ENCODE measurements at places on chromosomes 7 and 10.

- DNase-seq: no peak
These were observed 20.3 kb downstream of the BMS1 start for GRCh38 chr10:42802876-42803275.

GRCh38 chr7:32618987-32619386, 123.7 kb downstream of the AVL9 start:
- DNase-seq: no peak

DNA sequence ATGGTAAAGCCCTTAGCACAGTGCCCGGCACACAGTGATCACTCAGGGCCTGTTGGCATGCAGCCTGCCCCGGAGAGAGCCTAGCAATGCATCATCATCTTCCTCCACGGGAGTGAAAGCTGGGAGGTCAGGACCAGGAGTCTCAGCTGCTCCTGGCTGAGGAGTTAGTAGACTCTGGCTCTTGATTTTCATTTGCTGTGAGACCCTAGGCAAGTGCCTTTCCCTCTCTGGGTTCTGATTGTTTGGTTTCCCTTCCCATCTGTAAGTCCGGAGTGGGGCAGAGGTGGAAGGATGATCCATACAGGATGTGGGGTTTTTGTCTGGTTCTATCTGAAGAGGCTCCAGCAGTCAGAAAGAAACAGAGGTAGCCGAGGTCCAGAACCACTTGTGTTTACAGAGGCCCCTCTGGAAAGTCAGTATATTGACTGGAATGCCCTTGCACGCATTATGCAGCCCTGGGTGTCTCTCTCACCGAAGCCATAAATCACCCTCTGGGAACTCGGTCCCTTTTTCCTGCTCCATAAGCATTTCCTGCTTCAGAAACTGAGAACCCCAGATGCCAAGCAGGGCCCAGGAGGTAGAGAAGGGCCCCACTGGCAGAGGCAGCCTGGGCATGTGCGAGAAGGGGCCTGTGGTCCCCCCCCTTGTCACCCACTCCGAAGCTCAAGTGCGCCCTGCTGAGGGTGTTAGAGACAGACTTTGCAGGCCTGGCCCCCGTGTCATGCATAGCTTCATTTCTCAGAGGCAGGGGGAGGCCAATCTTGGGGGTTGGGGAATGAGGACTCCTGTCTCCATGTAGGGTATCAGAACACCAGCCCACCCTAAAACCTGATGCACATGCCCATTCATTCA, 8.5 kb downstream of the UNC5B start:
- peak; percentile 30 for DNase-seq

DNA sequence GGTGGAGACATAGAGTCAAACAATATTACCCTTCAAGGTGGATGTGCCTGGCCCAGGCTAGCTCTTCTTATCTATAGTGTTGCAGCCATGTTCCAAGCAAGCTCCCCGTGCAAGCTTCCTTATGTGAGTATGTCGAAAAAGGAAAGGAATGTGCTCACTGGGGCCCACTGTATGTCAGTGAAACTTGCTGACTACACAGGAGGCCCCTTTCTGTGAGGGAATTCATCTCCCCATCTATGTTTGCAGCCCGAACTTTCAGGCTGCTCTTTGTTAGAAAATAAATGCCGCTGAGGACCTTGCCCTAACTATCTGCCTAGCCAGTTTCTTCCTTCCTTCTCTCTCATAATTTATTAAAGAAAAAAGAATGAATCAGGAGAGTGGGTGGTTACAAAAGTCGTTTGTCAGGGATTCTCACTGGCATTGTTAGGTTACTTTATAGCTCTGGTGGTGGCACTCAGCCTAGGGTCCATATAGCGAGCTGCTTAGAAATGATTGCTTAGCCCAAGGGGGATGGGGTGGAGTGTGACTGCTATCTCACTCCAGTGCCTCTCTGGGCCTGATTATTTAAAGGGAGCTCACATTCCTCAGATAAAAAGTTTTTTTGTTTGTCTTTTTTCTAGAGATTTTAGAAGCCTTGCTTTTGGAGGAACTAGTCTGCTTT, 302.1 kb downstream of the ABCA13 start:
- DNase-seq: no peak

DNA sequence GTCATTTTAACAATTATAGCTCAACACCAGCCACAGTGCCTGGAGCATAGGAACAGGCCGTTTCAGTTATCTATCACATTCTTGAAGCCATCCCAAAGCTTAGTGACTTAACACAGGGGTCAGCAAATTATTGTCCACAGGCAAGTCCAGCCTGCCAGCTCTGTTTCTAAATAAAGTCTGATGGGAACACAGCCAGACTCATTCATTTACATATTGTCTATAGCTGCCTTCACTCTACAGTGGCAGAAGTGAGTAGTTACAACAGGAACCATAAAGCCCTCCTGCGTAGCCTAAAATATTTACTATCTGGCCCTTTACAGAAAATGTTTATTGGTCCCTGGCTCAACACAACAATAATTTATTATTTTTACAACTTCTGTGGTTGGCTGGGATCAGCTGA, 407.5 kb upstream of the AUTS2 start:
- DNase-seq: no peak

DNA sequence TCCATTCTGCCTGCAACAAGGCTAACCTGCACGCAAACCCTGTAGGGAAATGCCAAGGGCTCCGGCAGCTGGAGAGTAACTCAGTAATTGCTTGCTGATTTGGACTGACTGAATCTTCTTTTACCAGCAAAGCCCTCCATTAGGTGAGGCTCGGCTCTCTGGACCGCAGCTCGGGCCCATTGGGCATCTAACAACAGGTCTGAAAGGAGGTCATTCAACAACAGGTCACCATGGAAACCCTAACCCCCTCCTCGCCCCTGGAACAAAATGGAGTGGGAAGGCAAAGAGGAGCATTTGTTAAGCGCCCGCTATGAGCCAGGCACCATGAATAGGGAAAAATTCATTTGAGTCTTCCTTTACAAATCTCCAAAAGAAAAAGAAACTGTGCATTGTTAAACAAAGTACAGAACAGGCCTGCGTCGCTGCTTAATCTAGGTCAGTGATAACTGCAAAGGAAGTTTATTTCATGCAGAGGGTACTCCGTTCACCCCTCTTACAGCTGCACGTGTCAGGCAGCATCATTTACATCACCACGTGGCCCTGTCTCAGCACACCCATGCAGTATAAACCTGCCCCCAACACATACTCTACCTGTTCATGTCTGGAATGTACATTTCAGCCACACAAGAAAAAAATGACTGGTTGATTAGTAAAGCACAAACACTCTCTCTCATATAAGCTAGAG, 248.8 kb upstream of the NEBL start:
- no peak for DNase-seq

- DNase-seq: no peak
These were observed 14.6 kb downstream of the UMAD1 start for GRCh38 chr7:7654964-7655715.

GRCh38 chr10:47255033-47255813, 44.8 kb upstream of the GDF10 start:
- DNase-seq: no peak

GRCh38 chr10:117550076-117550475, 7.5 kb downstream of the EMX2 start:
- DNase-seq: no peak

DNA sequence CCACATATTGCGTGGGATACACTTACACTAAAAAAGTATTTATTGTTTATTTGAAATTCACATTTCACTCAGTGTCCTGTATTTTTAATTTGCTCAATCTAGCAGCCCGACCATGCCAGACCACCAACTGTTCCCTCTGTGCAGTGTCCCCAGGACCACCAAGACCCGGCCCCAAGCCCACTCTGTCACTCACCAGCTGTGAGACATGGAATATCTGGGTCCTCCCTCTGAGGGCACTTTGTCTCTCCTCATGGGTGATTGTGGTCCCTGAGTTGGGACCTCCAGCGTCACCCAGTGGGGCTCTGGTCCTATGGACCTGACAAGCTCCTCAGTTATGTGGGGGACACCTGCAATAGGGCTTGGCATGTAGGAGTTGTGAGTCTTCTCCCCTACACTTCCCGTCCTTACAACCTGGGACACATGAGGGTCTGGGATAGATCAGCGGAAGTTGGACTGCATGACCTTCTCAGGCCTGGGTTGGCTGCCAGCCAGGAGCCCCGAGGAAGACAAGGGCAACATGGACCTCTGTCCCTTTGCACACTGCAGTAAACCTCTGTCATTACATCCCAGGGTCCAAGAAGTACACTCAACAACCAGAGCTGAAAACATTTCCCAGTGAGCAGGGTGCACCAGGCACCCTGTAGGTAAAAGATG, 12.1 kb downstream of the C10orf71 start:
- DNase-seq: no peak

- no peak for DNase-seq
These were observed 126.2 kb downstream of the KLF6 start for GRCh38 chr10:3658766-3659165.

DNA sequence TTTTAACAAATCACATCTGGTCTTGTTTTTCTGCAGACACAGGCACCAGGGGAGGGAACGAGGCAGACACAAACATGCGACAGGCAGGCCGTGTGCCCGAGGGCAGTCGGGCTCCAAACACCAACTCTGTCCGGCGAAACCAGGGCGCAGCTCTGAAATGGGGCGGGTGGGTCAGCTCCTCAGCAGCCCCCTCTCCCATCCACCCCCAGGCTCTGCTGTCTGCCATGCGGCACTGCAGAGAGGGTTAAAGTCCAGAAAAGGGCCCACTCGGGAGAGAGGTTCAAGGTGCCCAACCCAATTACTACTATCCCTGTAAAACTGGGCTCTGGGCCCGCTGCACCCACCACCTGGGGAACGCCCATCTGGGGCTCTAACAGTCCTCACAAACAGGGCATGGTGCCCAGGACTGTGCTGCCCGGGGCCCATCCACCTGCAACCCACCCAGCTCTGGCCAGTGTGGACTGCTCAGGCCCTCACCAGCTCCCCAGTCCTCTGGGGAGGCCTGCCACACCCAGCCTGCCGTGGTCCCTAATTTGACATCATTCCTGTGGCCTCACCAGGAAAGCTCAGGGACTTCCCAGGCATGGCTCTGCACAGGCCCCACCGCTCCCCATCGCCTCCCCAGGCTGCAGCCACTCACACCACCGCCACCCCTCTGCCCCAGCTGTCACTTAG, 18.7 kb downstream of the YKT6 start:
- no peak for DNase-seq

- no peak for DNase-seq
These were observed 82.8 kb downstream of the GPR158 start for GRCh38 chr10:25257646-25258045.

GRCh38 chr10:96541921-96542320, 28.2 kb upstream of the TLL2 start:
- DNase-seq: no peak

DNA sequence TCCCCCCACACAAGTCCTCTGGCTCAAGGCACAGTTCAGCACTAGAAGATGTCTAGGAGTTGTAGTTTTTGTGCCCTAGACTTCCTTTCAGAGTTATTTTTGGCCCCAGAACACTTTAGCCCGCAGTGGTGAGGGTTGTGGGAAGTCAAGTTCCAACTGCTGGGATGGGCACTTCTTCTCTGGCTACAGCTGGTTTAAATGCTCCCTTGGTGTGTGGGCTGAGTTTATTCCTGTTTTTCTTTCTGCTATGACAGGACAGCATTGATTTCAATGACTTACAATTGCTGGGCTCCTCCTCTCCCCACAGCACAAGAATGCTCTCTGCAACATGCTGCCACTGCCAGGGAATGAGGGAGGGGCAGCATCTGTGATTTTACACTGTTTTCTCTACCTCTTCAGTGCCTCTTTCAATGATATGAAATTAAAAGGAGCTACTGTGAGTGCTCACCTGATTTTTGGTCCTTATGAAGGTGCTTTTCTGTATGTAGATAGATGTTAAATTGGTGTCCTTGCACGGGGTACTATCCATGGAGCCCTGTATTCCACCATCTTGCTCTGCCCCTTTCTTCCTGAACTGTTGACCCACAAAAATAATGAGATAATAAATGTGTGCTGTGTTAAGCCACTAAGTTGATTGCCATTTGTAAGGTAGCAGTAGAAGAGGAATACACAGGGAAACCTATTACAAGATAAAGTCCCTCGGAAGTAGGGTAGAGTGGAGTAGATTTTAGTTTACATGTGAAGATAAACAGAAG, 56.3 kb downstream of the SLC13A1 start:
- DNase-seq: no peak

GRCh38 chr7:18086165-18087025, 58.7 kb upstream of the PRPS1L1 start:
- DNase-seq: no peak

DNA sequence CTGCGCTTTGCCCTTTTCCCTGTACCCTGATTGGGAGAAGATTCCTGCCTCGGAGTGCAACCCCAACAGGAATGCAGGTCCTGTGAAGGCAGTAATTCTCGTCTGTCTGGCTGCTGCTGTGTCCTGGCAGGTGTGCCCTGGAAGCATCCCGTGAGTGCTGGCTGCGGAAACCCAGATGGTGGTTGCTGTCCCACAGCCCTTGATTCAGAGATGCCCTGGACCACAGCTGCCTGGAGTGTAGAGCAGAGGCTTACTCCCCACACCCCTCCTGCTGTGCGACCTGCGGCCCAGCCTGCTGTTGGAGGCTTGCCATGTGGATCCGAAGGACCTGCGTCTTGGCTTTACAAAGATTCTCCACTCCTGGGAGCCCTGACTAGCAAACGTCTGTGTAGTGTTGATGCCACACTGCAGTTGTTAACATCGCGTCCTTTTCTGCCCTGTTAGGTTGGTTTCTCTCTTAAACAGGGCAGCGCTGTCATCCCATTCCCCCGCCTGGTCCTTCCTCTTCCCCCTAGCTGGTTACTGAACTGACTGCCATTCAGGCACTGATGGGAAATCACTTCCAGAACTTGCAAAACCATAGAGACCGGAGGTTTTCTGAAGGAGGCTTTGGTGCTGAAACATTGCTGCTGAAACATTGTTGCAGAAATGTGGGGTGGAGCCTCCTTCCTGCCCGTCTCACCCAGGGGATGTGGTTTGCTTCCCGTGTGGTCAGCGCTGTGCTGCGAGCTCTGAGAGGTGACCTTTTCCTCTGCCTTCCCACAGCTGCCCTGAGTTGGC, 53.3 kb downstream of the DNAJB6 start:
- DNase-seq: no peak

DNA sequence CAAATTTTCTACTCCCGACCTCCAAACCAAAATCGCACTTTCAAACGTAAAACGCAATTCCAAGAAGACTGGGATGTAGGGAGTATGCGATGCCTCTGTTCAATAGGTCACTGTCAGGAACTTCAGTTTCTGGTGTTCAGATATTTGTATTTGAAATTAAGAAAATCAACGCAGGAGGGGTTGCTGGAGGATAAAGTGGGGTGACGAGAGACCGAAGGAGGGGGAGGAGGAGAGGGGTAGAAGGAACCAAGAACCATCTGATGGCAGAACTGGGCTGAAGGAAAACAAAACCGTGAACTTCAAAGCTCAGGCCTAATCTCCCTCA, 293.8 kb upstream of the NFE2L3 start:
- DNase-seq: no peak

- no peak for DNase-seq
These were observed 372.9 kb downstream of the DNAJB6 start for GRCh38 chr7:157709531-157710251.

DNA sequence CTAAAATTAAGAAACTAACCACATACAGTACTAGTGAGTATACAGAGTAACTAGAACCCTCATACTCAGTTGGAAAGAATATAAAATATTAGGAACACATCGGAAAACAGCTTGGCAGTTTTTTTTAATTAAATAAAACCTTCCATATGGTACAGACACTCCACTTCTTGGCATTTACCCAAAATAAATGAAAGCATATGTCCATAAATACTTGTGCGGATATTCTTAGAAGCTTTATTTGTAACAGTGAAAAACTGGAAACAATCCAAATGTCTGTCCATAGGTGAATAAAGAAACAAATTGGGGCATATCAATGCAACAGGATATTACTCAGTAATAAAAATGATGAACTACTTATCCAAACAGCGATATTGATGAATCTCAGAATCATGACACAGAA, 410.0 kb downstream of the HTR7 start:
- no peak for DNase-seq
